CD14-positive monocyte (primary cell): ENCODE measurements at places on chromosomes 7 and 10.

DNA sequence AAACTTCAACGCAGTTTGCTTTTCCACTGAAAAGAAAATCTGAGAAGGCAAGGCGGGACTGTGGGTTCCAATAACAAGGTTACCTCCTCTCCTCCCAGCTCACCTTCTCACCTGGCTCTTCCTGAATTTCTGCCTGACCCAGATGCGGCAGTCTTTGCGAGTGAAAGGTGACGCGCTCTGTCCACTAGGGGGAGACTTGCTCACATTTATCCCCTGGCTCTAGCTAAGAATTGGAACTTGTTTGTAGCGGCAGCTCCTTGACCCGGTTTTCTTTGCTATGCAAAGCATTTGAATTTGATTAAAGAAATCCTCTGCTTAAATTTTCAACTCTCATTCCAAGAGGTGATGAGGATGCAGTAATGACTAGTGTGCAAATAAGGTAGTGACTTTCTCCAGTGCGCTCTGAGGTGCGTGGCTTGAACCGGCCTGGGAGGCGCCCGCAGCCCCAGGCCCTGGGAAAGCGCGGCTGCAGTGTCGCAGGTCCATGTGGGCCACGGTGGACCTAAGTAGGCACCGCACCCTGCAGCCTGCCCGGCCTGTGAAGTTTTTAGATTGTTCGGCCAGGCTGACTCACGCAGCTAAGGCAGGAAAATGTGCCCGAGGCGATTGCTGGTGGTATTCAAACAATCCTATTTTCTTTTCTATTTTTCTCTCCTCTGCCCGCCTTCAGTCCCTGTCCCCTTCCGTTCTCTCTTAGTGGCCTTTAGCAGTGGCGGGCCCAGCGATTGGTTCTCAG, 336.9 kb upstream of the NPSR1 start:
- DNase-seq = peak; percentile 4

- DNase-seq = no peak
Measured at GRCh38 chr7:142669074-142669654, 80.1 kb upstream of the PRSS1 start.

DNA sequence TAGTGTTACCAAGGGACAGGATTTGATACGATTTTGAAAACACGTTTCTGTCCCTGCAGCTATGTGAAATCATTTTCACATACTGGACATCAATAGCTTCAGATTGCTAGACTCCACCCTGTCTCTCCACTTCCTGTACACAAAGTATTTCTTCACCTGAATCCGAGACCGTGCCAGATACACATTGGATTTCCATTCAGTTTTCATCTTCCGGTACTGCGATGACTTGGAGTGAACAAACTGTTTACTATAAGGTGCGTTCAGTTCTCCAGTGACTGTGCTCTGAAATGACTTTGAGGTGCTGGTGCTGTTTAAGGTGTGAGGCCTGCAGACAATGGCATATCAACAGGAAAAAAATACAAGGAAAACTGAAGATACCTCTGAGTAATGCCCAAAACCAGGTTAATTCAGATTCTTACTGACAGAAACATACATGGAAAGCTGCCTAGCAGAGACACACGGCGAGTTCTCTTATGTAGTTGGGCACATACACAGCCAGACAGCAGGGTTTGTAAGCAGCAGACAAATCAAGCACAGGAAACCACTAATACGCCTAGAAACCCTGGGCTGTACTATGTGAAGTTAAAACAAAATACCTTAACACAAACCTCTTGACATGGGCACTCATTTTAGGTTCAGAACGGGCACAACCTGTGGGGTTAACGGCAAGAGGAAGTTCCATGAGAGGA, 119.2 kb downstream of the GALNT11 start:
- no peak for DNase-seq

- DNase-seq = no peak
Measured at GRCh38 chr10:129967579-129968019, 3.5 kb upstream of the EBF3 start.

- DNase-seq = no peak
Measured at GRCh38 chr10:7625836-7626235, 40.9 kb downstream of the ITIH5 start.

DNA sequence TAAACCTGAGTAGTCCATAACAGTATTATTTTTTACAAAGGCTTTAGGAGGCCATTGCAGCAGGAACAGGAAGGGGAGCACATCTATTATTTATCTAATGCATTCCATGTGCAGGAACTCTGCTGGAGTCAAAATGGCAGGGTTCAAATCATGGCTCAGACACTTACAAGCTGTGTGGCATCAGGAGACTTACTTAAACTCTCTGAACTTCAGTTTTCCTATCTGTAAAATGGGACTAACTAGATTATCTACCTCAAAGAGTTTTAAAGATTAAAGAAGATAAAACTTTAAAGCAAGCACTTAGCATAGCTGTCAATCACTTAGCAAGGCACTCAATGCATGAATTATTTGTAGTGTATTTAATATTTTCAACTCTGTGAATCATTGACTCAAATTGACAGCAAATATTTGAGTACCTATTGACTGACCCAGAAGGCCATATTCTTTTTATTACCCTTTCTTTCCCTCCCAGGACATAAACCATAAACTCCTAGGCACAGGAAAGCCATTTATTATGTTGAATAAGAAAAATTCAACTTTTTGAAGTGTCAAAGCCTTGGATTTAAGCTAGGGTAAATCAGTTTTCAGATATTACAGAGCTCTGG, 115.8 kb upstream of the FAM204A start:
- DNase-seq = no peak
